Cortex of kidney (tissue), 1 donor: ENCODE measurements at places on chromosomes 7 and 10.

GRCh38 chr7:135904282-135904681, 72.9 kb downstream of the MTPN start:
- DNase-seq, result no peak

- no peak for DNase-seq
These were observed 25.1 kb upstream of the UBE3C start for GRCh38 chr7:157113607-157114006.

DNA sequence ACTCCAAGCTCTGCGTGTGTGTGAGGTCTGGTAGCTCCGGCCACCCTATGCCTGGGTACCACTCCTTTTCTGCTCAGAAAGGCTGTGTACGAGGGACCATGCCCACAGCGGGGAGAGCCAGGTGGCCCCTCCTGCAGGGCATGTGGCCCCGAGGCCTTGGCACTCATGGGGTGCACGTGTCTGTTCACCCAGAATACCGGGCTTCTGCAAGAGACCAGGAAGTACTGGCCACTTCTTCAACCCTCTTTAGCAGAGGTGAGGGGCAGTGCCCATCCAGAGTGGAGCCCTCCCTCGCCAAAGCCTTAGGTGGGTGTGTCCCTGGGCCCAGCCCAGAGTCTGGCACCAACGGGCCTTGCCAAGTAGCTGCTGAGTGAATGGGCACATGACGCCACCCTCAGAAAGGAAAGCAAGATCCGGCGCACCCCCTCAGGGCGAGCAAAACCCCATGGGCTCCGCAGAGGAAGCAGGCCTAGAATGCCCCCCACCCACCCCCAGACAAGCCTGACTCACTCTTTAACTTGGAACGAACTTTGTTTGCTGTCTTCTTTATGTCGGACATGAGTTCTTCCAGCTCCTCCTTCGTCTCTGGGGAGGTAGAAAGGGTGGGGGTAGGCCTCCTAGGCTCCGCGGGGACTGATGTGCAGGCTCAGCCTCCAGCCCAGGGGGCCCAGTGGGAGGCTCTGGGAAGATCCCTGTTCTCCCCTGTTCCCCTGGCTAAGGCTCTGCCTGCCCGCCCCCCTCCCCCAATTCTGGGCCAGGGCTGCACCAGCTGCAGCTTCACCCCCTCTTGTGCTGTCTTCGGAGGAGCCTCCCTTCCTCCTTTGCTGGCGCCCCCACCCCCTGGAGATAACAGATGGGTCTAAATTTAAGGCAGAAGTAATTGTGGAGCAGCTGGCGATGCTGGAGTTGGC, 14.6 kb downstream of the STX1A start:
- DNase-seq, result no peak

GRCh38 chr7:104240401-104240800, 32.6 kb upstream of the ORC5 start:
- DNase-seq, result no peak

- no peak for DNase-seq
These were observed 628.7 kb upstream of the SEMA3D start for GRCh38 chr7:85815526-85815925.

GRCh38 chr10:15472431-15473395, 101.6 kb upstream of the FAM171A1 start:
- no peak for DNase-seq

DNA sequence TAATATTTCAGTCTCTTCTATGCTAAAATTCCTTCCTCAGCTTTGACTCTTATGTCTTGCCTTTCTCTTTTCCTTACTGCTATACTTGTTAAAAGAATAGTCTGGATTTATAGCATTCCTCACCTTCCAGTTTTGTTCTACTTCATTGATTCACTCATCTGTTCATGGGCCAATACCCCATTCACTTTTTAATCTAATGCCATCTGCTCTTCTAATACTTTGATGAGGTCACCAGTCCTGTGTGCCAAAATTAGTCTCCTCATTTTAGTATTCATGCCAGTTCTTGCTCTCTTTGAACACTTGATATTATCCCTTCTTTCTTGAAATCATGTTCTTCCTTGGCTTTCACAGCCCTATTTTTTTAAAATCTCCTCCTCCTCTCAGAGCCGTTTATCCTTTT, 19.3 kb downstream of the STK17A start:
- no peak for DNase-seq

GRCh38 chr10:54904833-54905232, 103.8 kb upstream of the PCDH15 start:
- no peak for DNase-seq

DNA sequence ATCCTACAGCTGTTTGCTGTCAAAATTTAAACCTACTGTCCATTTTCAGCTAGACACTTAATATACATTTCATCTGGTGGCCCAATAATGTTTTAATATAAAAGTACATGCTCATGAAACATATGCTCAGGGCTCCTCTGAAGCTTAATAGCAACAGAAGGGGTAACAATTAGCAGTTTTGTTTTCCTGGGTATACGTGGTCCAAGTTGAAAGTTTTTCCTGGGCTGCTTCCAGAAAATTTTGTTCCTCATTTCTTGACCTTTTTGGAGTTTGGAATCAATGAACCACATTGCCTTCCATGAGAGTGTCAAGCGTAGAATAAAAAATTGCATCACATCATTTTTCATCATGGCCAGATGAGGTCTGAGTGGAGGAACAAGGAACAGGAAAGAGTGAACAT, 537.3 kb upstream of the MGMT start:
- no peak for DNase-seq

DNA sequence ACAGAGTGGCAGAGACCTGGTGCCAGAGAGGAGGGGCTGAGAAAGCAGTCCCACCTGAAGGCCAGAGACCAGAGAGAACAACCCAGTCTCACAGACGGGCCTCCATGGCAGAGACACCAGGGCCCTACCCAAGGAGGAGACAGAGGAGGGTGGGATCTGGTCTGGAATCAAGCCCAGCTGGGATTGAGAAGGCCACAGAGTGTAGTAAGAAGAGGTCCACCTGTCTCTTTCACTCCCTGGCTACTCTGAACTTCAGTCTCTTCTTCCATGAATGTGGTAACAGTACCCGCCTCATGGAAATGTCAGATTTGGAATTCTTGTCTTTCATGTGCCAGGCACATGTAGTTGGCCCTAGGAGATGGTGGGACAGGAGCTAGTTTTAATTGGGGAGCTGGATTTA, 55.6 kb downstream of the CLIP2 start:
- DNase-seq, result no peak

- no peak for DNase-seq
These were observed 277.4 kb downstream of the ARL4A start for GRCh38 chr7:12964836-12965235.
